ENCODE measurements at places on chromosomes 5 and 9.

GRCh38 chr5:73387149-73387591 is 61.4 kb downstream of the FOXD1 start:
- no peak for DNase-seq

- no peak for DNase-seq
These were observed 286.3 kb upstream of the VLDLR start for GRCh38 chr9:2335260-2335659.

DNA sequence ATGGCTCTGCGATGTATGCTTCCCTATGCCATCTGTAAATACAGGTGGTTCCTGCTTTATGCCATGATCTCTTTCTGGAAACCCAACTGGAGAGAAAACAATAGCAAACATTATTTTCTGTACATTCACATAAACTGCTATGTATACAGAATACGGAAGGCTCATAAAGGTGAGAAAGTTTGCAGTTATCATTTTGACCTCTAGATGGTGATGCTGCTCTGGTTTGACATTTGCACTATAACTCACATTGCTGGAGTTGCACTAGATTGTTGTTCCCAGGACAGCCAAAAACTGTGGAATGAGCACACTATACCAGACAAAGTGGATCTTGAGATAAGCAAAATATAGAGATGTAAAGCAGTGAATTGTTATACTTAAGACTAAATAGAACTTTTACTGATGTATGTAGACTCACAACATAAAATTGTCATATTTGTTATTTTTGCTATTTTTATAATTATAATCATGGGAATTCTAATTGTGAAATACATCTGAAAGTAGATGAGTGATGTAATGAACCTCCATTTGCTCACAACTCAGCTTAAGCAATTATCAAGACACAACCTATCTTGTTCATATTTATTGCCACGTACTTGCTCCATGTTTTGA is 246.5 kb downstream of the PTPRD start:
- DNase-seq: no peak

- no peak for DNase-seq
These were observed 58.4 kb downstream of the DAPK1 start for GRCh38 chr9:87556039-87556438.

DNA sequence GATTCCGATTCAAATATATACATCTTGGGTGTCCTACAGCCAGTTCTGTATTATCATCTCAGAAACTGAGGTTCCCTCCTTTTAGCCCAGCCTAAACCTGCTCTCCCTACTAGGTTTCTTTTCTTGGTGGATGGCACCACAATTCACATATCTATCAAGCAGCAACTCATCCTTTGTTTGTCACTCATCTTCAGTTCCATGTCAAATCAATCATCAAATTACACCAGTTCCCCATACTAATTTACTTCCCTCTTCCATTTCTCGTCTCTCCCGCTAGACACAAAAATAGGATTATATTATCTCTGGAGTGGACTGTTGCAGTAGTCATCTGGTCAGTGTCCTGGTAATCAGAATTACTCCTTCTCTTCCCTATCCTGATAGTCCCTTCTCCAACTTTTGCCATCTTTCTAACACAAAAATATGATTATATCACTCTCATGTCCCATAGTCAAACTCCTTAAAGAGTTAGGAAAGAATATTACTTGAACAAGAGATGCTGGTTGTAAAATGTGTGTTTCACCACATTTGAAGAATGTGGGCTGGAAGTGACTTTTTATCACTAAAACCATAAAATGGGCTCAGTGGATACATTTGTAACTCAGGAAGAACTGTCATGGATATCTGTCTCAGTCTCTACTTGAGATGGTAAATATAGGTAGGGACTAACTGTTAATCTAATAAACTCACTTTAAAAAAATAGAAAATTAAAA is 69.1 kb upstream of the RICTOR start:
- DNase-seq: no peak

DNA sequence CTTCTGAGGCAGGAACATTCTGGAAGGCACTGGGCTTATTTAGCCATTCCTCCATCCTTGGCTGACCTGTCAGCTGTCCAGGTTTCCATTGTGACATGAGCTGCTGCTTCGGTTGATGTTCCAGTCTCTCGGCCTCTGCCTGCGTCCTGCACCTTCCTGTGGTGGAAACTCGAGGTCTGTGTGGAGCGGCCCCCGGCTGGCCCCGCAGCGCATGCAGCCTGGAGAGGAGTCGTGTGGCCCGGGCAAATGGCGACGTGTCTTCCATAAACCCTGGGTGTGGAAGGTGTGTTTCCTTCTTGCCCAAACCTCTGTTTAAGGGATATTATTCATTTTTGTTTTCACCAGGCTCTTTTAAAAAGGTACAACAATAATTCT is 36.5 kb upstream of the SLC9A3 start:
- no peak for DNase-seq

GRCh38 chr9:130459941-130460669 is 15.3 kb downstream of the ASS1 start:
- no peak for DNase-seq

GRCh38 chr5:139271201-139272027 is 22.1 kb upstream of the MATR3 start:
- DNase-seq: no peak

DNA sequence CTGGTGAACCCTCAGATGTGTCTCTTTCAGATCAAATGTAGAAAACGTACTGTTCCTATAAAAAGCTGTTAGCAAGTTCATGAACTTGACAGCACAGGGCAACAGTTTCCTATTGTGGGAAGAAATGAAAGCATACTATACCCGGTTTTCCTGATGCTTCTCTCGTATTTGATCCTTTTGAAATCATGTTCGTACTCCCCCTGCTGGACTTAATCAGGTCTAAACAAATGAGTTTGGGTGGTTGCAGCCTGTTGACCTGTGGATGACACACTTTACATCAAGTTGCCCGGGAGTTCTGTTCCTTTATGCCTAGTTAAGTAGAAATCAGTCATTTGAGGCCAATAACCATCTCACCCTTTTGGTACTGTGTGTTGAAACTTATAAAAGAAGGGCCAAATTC is 1992.3 kb downstream of the MAT2B start:
- no peak for DNase-seq

- no peak for DNase-seq
These were observed 227.9 kb downstream of the BNC2 start for GRCh38 chr9:16642421-16643109.

- DNase-seq: no peak
These were observed 90.4 kb downstream of the CARTPT start for GRCh38 chr5:71809446-71809845.

DNA sequence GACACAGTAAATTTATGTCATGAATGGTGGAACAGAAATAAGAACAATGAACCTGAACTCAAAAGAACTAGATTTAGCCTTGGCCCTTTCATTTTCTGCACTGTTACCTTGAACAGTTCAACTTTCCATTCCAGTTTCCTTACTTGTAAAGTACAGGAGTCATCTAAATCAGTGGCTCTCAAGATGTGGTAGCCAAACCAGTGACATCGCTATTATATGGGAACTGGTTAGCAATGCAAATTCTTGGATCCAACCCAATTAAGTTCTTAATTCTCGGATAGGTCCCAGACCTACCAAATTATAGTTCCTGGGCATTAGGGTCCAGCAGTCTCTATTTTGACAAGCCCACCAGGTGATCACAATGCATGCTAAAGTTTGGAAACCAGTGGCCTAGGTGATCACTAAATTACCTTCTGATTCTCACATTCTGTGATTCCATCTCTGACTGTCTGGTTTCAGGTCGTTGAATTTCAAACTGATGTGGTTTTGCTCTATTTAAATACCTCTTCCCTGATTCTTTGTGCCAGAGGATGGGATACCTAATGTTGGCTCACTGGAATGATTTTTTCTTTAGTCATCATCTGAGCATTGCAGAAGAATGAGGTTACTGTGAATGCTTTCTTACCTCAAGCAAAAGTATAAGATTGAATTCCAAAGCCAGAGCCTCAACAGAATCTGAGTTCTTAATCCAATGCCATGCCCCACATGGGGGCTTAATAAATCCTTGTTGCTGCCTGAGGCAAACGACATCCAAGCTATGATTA is 253.8 kb downstream of the ENC1 start:
- DNase-seq: no peak

GRCh38 chr5:112356178-112356956 is 62.7 kb downstream of the EPB41L4A start:
- no peak for DNase-seq

- DNase-seq: no peak
These were observed 20.6 kb downstream of the TBC1D9B start for GRCh38 chr5:179887095-179887494.

DNA sequence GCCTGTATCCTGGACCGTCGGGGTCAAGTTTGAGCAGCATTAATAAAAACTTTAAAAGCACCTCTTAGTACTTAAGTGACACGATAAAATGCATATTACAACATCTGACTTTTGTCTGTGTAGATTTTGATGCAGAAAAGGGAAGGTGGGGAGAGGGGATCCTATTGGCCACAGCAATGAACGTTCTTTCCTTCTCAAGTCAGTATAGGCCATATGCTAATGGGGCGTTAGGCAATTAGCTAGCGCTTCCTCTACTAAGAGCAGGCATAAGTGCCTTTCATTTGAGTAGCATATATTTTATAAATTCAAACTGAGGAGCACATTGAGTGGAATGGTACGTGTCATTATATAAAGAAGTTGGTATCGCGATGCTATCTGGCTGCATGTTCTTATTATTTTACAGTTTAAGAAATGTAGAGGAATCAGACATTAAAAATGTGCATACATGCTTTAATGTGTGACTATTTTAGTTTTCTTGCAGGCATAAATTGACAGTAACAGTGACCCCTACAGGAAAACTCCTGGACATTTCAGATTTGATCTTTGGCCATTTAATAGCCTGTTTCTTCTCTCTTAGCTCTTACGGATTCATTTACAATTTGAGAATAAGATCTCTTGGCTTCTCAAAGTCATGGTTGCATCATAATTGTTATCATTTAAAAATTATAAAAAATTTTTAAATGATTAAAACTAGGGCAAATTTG is 1.1 kb upstream of the GNA14 start:
- DNase-seq: no peak

DNA sequence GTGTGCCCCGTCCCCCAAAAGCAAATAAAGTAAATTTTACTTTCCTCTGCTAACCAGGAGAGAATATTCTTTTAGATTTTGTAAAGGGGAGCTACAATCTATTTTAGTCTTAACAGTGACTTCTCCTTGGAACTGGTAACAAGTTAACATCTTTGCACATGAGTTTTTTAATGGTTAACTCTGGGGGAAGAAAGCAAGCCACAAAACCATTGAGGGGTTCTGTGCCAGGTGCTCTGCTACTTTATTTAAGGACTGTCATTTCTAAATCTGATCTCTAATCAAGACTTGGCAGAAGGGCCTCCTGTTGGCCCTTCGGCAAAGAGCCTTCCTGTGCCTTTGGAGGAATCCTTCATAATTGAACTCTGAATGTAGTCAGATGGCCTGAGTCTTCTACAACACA is 153.4 kb downstream of the SLC12A2 start:
- DNase-seq: no peak

- no peak for DNase-seq
These were observed 147.1 kb downstream of the ENTREP1 start for GRCh38 chr9:69472101-69472620.

- DNase-seq: no peak
These were observed 49.0 kb downstream of the PTTG1 start for GRCh38 chr5:160470437-160471361.

DNA sequence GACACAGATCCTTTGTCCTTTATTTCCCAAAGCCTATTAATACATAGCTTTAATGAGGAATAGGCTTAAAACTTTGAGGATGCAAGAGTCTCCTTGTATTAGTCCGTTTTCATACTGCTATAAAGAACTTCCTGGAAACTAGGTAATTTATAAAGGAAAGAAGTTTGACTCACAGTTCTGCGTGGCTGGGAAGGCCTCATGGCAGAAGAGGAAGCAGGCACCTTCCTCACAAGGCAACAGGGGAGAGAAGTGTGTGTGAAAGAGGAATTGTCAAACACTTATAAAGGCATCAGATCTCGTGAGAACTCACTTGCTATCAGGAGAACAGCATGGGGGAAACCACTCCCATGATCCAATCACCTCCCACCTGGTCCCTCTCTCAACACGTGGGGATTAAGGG is 5.4 kb upstream of the CLK4 start:
- no peak for DNase-seq

- no peak for DNase-seq
These were observed 12.2 kb upstream of the CDK5RAP2 start for GRCh38 chr9:120592210-120592609.

- DNase-seq: no peak
These were observed 1.7 kb downstream of the LCN6 start for GRCh38 chr9:136746621-136747020.

GRCh38 chr5:140342287-140342686 is 4.1 kb downstream of the HBEGF start:
- peak; percentile 45 for DNase-seq

GRCh38 chr9:137240318-137240840 is 708 bp upstream of the TUBB4B start:
- no peak for DNase-seq

GRCh38 chr5:144468571-144468970 is 297.9 kb downstream of the KCTD16 start:
- DNase-seq: no peak

- DNase-seq: no peak
These were observed 48.7 kb upstream of the NKD2 start for GRCh38 chr5:959581-960531.

DNA sequence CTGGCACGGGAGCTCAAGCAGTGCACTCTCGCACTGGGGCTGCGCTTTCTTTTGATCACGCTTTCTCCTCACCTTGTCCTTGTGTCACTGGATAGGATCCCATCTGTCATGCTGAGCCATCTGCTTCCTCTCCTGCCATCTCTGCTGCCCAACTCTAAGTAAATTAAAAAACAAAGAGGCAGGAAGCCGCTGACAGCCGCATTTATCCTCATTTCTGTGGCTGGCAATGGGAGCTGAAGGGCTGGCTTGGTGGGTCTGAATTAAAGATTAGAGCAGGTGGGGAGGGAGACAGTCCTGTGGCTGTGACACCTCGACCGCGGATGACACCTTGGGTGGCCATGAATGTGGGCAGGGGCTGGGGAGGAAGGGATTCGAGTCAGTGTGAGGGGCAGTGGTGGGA is 159.2 kb upstream of the ALDH1B1 start:
- no peak for DNase-seq

- DNase-seq: no peak
These were observed 3.7 kb upstream of the ICE1 start for GRCh38 chr5:5418764-5419163.

GRCh38 chr5:110718311-110718710 is 8.2 kb downstream of the TMEM232 start:
- no peak for DNase-seq

GRCh38 chr5:115514220-115514619 is 30.4 kb downstream of the FEM1C start:
- no peak for DNase-seq

DNA sequence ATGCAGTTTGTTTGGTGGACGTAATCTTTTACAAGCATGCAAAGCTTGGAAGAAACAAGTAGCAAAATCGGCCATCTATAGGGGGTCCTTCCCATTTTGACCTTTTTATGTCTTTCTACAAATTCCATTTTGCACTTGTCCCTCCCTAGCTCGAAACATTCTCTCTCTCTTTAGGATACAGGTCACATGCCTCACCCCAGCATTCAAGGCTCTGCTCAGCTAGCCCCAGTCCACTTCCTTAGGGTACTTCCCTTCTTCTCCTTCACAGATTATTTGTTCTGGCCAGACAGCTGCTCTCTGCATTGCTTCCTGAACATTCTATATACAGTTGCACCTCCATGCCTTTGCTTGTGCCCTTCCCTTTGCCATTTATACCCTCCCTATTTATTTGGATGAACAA is 31.7 kb upstream of the TRIM14 start:
- no peak for DNase-seq

Measured in GM19239 (cell line).